Stimulated activated CD8-positive, alpha-beta memory T cell treated with anti-CD3 and anti-CD28 coated beads, Interleukin-4, amount 100 ng/mL, for 4 hours (primary cell): ENCODE measurements at places on chromosomes 7 and 10.

GRCh38 chr10:78964952-78965633 is 103.7 kb upstream of the ZMIZ1 start:
- no peak for DNase-seq

GRCh38 chr7:7786595-7786994 is 68.2 kb upstream of the RPA3 start:
- DNase-seq = no peak

DNA sequence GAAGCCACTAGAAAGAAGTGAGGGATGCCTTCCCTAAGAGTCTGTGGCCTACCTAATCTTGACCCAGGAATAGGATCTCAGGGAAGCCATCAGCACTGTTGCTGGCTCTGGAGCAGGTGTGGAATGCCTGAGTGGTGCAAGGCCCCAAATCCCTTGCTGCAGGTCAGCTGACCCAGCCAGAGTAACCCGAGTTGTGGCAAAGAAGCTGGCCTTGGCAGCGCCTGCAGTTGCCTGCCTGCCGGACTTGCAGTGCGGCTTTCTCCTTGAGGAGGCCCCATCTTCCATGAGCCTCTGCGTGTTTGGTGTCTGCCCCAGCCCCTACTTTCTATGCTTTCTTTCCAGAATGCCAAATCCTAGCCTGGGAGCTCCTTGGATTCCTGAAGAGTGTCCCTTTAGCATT is 5.8 kb downstream of the KIAA1217 start:
- no peak for DNase-seq

DNA sequence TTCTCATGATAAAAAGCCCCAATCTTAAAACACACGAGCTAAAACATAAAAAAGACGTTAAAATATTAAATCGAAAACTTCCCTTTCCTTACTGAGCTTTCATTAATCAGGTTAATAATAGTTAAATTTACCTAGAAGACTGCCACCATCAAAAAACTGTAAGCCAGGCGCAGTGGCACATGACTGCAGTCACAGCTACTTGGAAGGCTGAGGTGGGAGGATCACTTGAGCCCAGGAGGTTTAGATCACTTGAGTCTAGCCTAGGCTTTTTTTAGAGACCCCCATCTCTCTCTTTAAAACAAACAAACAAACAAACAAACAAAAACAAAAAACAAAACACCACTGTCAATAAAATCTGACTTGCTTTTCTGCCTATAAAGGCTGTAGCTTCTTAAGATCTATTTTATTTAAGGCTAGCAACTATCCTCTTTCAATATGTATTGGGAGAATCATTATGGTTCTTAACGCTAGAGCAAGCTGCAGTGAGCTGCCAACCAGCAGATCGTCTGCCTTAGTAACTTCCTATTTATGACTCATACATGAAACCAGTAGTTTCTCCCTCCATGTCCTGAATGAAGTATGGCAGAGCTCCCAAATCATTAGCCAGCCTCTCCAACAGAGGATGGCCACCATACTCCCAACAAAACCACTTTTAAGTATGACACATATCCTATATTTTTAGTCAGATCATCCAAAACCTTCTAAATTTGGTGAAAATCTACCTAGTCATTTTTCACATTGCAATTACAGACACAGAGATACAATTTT is 163.7 kb downstream of the SRPK2 start:
- no peak for DNase-seq

DNA sequence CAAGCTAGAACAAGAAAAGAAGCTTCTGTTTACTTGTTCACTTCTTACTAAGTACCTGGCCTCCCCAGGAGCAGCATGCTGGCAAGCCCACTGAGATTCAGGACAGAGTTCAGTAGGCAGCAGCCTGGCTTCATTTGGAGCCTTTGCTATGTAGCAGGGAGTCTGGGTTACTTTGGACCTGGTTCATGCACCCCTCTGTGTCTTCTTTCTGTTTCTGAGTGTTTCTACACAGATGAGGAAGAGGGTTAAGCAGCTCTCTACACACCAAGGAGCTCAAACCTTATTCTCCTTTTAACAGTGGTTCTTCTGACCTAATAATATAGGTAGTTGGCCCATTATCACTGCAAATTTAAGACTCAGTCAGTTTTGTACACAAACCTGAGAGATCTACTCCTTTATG is 152.9 kb downstream of the ARID5B start:
- DNase-seq = no peak

DNA sequence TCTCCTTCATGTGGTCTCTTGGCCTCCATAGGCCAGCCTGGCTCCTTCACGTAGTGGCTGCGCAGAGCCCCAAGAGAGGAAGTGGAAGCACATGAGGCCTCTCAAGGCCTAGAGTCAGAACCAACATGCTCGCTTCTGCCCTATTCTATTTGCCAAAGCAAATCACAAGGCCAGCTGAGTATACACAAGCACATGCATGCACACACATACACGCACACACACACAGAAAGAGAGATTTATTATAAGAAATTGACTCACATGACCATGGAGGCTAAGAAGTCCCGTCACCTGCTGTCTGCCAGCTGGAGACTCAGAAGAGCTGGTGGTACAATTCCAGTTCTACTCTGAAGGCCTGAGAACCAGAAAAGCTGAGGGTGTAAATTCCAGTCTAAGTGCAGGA is 64.3 kb upstream of the NRP1 start:
- no peak for DNase-seq

- no peak for DNase-seq
Observed at GRCh38 chr10:104080762-104081161, 4.9 kb downstream of the COL17A1 start.

- DNase-seq = no peak
Observed at GRCh38 chr10:45657033-45657926, 15.3 kb downstream of the ZFAND4 start.

- no peak for DNase-seq
Observed at GRCh38 chr7:128693373-128694015, 21.4 kb downstream of the GARIN1A start.
